ENCODE measurements at places on chromosomes 6 and 20.
A peak's percentile ranks its signal among the peaks of the same experiment; 100 is the strongest.

DNA sequence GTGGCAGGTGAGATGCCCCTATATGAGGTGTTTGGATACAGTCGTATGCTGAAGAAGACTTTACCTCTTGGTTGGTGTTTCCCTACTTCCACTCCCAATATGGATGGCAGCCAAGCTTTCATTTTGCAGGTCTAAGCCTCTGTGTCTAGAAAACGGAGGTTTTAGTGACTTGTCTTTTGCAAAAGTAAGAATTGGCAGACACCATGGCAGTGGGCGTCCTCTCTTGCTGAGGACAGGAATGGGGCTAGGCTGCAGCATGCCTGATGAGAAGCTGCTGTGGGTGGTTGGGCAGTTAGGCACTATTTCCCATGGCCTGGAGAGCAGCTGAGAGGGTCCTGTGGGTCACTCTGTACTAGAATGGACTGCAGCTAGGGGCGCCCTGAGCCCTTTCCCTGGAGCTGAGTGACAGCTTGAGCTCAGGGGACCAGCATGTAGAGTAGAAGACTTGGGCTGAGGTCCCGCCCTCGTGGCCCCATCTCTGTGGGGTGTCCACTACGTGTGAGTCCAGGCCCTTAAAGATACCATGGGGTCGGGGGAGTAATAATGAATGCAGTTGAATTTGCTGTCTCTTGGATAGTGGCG, 127.4 kb downstream of the CDH26 start:
- DNase-seq: no peak

DNA sequence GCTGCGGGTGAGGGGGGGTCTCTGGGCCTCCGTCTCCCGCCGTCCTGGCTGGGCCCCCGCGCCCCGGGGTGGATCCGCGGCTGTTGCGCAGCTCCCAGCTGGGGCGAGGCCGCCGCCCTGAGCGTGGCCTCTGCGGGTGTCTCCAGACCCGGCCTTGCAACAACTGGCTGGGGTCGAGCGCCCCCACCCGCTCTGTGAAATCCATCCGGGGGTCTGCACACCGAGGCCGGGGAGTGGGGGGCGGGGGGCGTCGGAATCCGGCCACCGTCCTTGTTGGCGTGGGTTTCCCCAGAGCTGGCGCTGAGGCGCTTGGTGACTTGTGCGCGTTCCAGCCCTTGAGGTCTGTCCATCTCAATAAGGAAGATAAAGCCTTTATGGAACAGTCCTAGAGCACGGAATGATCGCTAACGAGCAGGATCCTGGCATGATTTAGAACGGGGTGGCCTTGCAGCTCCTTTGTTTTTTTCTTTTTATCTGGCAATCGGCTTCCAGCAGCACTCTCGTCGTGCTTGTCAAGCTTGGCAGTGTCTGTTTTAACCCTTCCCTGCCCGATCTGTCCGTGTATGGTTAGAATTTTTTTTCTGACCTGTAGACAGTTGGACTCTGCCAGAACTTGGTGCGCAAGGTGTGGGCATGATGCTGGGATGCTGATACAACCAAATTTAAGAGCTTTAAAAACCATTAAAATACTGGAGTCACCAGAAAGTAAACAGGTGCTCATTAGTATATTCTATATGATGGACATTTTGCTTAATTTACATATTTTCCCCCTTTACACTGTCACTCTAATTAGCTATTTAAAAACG, 675 bp downstream of the DSTN start:
- DNase-seq: peak; percentile 79

DNA sequence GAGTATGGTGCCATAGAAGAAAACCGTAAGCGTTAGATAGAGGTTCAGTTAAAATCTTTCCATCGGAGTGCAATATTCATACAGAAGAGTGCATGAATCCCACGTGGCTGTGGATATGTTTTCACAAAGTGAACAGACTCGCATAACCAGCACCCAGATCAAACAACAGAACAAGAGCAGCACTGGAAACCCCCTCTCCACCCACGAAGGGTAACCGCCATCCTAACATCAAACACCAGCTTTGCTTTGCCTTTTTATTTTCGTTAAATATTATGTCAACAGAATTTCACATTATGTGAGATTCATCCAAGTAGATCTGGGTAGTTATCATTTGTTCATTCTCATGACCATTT, 4.7 kb downstream of the GTSF1L start:
- DNase-seq: no peak

DNA sequence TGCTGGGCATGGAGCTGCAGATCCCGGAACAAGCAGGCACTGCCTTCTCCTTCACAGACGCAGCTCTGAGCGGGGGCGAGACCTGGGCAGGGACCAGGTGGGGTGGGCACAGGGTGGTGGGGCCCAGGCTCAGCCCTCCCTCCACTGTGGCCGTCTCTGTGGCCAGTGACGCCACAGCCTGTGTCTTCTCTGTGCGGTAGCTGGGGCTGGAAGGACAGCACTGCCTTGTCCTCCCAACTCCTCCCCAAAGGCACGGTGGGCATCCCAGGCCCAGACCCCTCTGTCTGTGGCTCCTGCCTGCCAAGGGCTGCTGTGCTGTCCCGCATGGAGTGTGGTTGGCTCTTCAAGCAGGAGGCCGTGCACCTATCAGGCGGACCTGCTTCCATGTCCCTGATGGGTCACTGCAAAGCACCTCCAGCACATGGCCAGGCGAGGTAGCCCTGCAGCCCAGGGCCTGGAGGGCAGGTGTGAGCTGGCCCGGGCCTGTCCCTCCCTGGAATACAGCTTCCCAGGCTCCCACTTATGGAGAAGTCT, 14.8 kb upstream of the TNFRSF6B start:
- DNase-seq: no peak

DNA sequence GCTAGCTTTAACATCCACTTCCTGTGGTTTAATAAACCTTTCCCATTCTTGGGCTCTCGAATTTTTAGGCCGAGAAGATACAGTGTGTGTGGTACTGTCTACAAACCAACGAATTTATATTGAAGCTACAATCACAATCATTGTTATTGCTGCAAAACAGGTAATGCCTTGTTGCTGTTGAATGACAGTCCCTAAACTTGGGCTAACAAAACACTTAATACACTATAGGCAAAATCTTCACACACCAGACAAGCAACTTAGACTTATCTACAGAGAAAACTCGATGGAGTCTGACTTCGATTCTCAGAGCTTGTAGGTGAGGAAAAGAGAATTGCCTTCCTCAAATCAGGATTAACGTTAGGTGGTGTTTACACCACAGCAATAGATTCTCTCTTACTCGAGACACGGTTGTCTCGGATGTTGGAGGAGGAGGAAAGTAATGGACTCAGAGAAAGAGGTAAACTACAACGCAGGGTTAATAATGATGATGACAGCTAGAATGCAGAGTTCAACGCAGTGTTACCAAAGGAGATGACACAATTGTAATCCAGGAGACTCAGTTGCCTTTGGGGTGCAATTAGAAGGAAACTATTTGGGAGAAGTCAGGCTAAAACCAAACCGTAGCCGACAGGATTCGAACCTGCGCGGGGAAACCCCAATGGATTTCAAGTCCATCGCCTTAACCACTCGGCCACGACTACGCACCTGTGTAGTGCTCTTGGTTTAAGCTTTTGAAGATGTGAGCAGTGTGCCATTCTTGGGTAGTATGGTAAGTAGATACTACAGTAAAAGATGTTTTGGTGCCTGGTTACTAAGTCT, 32.5 kb upstream of the ZNF184 start:
- peak; percentile 59 for DNase-seq

GRCh38 chr6:114135363-114135971, 164.5 kb upstream of the HDAC2 start:
- DNase-seq: no peak

DNA sequence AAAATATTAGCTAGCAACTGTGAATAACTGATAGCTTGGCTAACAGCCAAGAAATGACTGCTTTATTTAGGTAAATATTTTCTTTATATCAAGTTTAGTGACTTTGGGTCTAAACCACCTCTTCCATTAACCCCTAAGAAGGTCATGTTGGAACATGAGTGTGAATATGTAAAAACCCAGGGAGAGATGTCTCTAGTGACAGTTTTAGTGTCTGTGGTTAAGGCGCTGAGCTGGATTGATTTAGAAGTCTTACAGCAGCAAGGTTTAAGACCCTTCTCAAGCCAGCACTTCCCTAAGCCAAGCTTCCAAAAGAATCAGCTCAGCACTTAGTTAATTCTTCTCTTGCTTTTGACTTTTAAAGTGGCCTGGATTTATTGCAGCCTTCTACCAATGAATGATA, 11.4 kb upstream of the SIRT5 start:
- DNase-seq: no peak

- DNase-seq: peak; percentile 2
These were observed 563.1 kb downstream of the TFAP2A start for GRCh38 chr6:9851541-9852380.

DNA sequence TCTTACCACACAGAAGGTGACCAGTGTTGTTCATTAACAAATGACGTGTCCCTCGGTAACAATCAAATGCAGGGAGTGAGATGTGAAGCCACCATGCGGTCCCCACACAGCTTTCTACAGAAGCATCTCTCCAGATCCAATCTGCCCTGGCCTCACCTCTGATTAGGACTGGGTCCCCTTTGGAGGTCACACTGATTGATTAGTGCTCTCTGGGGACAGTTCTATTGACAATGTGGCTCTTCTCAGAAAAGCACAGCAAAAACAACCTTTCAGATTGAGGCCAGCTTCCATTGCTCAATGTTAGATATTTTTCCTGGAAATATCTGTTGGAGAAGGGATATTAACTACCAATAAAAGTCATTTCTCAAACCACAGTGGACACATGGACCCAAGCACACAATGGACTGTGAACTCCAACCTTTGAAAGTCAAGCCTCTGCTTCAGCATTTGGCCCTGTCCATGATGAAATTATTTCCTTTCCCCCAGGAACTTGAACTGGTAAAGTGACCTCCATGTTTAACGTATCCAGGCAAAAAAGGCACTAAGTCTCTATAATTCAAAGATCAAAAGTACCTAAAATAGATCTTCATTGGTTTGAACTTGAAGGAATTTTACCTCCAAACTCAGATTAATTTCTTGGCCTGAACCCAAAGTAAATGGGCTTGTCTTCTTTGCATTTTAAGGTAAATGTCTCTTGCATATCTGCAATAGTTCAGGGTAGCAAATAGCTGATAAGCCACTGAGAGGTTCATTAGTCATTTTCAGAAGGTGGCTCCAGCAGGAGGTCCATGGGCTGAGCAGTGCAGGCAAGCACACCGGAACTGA, 118.5 kb downstream of the FOXA2 start:
- DNase-seq: no peak

GRCh38 chr6:144023216-144023615, 15.2 kb upstream of the PLAGL1 start:
- no peak for DNase-seq

DNA sequence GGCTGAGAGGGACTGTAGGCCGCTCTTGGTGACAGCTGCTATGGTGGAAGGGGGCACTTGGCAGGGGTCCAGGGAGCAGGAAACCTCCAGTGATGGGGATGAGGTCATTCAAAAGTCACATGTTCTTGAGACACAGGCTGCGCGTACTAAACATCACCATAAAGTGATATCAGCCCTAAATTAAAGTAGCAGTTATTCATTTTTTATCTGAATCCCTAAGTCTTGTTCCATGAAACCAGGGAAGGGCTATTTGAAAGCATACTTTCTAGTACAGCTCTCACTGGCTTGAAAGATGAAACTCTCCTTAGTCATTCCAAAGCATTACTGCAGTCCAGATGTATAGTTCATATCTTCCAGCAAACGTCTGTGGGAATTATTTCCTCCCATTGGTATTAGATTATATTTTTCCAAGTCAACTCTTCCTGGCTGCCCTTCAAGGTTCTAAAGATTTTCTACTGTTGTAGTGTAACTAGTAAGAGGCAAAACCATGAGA, 373.1 kb downstream of the CD109 start:
- no peak for DNase-seq

DNA sequence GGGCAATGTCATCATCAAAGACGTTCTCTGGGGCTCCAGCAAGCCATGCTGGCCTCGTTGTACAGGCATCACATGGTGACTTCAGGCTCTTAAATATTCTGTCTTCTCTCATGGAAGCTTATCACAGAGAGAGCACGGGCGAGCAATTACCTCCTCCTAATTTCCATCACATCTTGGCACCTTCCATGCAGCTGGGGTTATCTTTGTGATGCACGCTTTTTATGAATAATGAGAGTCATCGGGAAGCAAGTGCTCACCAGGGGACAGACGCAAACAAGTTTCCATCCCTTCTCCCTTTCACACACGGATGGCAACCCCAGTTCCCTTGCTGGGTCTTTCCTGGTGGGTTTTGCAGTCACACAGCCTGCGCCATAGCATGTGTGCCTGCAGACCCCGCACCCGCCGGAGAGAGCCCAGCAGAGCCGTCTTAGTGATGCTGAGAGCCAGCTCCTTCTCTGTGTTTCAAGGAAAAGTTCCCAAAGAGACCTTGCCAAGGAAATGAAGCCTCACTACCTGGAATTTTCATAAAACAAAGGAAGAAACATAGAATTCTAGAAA, 116.3 kb upstream of the AFDN start:
- no peak for DNase-seq

DNA sequence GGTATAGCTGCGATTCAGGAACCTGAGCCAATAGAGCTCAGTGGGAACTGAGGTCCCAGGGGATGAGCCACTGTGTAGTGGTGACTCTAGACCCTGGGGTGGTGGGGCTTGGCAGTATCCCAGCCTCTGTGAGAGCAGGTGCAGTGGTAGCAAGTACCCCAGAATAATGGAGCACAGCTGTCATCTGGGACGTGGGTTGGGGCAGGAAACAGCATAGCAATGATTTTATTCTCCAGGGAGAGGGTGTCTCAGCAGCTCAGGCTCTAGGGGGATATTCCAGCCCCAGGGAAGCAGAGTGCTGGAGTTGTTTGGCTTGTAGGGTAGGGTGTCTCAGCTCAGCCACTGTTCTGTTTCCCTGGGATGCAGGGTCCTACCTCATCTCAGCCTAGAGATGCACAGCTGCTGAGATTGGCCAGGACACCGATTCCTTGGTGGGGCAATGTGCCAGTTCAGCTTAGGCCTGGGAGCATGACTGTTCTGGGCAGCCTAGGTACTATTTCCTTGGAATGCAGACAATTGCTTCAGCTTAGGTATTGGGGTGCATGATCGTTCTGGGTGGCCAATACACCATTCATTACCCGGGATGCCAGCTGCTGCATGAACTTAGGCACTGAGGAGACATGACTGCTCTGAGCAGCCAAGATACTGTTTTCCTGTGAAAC, 34.0 kb upstream of the NUP153 start:
- no peak for DNase-seq
